ENCODE measurements at places on chromosomes 4 and X.

GRCh38 chr4:20662851-20663250, 37.4 kb upstream of the PACRGL start:
- no peak for DNase-seq

GRCh38 chr4:80265571-80266252, 752 bp upstream of the FGF5 start:
- no peak for DNase-seq

DNA sequence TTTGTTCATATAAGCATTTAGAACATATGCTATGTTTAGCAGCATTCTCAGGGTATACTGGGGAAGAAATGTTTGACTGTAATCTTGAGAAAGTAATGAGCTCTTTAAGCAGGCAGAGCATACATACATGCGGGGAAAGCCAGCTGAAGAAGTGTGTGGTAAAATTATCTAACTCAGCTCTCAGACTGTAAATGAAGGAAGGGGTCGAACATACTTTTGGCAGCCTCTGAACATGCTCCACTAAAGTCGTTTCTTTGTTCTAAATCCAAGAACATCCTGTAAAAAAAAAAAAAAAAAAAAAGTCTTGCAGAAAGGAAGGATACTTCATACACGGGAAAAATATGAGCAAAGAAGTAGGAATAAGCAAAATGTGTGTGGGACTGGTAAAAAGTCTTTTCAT, 224.8 kb downstream of the GRID2 start:
- DNase-seq = no peak

- DNase-seq = no peak
These were observed 106.9 kb upstream of the NDP start for GRCh38 chrX:44080083-44080482.

- DNase-seq = no peak
These were observed 334.6 kb downstream of the PCDH10 start for GRCh38 chr4:133483600-133484246.

GRCh38 chr4:109989044-109989443, 76.4 kb downstream of the EGF start:
- no peak for DNase-seq

DNA sequence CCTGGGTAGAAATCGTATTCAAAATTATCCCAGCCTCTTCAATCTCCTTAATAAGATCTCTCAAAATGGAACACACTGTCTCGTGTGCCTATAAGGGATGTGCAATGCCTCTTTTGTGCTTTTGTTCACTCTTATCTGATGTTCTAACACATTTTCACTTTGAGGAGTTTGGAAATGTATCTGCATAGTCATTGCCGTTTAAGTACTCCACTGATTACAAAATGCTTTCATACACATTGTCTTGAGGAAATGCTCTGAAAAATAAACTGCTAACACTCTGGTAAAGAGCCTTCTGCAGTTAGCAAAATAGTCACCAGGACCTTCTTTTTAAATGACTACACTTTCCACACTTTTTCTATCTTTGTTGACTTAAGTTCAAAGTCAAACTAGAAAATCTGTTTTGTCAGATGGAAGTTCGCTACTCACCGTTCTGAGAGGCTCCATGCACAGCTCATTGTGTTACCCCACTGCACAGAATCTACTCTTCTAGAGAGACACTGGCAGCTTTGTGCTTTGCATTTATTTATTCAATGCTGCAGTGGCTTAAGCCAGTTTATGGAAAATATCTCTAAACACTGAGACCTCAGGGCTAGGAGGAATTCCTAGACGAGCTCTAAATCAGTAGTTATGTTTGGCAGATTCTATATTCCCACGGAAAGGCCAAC, 159.0 kb downstream of the CHIC2 start:
- no peak for DNase-seq

DNA sequence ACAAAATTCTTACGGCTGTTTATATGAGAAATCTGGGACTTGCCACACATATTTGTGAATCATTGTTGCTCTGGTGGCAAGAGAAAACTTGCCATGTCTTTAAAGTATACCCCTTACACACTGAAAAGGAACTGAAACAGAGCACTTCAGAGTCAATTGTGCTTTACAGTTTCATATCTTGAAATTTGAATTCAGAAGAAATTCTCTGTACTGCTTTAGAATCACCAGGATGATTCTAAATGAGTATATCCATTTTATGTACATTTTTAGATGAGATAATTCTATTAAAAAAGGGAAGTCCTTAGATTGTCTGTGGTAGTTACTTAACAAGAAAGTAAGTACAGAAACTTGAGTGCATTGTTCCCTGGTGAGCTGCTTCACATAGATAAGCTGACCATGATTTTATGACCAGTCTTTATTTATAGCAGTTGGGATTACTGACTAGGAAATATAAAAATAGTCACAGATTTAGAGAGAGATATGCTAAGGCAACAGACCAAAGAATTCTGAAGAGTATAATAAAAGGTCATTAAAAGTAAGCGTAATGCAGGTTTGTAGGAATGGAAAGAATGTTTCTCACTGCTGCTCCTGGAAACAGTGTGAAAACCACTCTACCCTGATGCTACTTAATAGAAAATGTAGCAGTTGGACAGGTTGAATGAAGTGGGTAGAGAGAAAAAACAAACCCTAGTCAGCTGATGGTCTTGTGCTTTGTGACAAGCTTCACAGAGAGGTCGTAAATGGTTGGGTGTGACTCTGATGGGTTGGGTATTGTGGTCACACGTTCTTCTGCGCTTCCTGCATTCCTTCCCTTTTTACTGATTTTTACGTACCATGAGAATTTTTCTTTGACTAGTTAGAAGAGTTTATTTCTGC, 41.0 kb downstream of the FNIP2 start:
- DNase-seq = no peak

DNA sequence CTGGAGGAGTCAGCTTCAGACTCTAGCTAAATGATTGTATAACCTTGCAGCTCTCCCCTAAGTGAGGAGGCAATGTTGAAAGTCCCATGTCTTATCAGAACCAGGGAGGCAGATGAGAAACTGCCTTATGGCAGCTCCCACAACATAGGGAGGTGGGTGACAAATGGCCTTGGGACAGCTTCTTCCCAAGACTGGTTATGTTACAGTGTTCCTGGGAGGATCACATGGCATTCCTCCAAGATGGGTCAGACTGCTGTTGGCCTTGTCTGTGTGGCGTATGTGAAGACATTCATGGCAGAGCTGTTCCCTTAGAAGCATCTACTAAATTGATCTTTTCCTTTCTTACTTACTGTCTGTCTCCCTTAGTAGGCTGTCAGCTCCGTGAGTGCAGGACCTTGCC, 42.0 kb downstream of the HPRT1 start:
- DNase-seq = no peak

- DNase-seq = no peak
These were observed 37.0 kb upstream of the TACR3 start for GRCh38 chr4:103756741-103757140.

DNA sequence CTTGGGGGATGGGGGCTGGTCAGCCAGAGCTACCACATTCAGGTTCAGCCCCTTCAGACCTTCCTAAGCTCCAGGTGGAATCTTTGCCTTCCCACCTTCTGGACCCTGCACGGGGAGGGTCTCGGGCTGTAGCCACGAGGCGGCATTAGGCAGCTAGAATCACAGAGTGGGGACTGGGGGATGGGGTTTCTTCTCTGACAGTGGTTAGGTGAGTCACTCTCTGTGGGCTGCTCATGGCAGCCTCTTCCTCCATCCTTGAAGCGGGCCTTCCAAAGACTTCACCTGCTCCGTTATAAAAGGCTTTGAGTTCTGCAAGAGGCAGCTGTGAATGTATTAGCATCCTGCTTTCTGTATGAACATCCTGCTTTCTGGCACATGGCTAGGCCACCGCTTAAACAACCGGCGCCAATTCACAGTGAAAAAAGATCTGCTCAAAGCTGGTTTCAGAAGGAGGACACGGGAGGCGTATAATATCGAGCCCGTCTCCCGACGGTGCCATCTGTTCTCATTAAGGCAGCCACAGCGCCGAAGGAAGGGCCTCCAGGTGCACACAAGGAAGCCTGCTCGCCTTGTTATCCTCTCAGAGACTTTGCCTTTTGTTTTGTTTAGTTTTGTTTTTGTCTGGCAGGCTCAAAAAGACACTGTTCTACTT, 74.3 kb upstream of the IGFBP7 start:
- no peak for DNase-seq

- DNase-seq = no peak
These were observed 442.6 kb upstream of the GALNT7 start for GRCh38 chr4:172726001-172726423.

DNA sequence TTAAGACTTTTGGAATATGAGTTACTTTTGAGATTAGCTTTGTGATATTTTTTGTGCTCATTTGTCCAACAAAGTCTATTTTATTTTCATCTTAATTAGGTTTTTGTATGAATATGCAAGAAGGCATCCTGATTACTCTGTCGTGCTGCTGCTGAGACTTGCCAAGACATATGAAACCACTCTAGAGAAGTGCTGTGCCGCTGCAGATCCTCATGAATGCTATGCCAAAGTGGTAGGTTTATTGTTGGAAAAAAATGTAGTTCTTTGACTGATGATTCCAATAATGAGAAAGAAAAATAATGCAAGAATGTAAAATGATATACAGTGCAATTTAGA, 10.8 kb downstream of the ALB start:
- DNase-seq = no peak

DNA sequence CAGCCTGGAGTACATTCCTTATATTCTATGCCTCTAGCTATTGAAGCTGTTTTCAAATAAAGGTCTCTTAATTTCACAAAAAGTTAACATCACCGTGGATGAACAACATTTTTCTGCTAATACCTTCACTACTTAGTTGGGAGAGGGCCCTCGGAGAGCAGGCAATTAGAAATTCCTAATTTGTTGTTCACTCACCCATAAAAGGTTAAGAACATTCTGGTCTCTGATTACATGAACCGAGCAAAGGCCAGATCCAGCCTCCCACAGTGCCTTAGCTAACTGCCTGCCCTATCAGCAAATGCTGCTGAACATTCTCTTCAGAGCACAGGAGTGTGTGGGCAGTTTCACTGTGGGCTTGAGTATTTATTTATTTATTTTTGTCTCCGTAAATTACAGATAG, 36.0 kb upstream of the TTC29 start:
- DNase-seq = no peak

DNA sequence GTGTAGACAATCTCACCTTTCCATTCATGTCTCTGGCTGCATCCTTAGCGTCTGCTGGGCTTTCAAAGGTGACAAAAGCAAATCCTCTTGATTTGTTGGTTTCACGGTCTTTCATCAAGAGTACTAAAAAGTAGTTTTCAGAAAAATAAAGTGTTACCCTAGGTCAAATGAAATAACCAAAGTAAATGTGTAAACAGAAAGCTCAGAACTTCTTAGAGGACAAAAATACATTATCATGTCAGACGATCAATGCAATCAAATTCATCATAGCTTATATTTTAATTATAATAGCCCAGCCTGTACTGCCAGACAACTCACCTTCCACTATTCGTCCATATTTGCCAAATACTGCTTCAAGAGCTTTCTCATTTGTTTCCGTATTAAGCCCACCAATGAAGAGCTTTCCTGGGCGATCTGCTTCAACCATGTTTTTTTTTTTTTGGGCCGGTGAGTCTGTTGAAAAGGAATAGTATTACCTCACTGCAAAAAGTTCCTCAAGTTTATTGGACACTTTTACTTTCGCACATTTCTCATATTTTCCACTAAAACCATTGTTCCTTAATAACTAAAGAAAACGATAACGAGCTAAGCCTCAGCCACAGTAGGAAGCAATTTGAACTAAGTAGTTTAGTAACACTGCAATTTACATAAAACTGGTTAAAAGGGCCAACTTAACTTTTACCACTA, 1.4 kb downstream of the RBMX start:
- no peak for DNase-seq

DNA sequence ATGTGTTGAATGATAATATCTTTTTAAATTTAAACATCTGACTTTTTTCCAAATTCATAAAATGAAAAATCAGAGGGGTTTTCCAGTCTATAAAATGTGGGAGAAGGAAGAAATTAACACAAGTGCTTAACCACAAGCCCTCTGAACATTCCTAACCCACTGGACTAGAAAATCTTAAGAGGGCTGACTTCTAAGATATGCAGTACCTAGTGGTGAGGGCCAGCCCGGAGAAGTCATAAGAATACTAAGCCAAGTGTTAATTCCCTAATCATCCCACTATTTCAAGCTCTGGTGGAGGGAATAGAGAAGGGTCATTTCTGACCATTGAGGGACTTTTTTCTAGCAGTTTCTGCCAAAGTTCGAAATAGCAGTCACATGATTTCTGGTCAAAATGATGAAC, 86.9 kb upstream of the NEIL3 start:
- no peak for DNase-seq

DNA sequence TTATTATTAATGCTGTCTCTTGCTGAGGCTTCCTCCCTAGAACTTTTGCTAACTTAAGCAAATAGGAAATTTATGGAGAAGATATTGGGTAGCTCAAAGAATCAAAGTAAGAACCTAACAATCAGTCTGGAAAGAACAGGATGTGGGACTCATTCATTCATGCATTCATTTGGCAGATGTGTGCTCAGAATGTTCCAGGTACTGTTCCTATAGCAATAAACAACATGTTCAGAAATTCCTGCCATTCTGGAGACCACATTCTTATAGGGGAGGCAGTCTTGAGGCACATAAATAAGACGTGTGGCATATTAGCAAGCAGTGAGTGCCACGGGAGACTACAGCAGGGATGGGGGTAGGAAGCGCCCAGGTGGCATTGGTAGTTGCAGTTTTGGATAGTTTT, 5.0 kb downstream of the GRK4 start:
- no peak for DNase-seq

DNA sequence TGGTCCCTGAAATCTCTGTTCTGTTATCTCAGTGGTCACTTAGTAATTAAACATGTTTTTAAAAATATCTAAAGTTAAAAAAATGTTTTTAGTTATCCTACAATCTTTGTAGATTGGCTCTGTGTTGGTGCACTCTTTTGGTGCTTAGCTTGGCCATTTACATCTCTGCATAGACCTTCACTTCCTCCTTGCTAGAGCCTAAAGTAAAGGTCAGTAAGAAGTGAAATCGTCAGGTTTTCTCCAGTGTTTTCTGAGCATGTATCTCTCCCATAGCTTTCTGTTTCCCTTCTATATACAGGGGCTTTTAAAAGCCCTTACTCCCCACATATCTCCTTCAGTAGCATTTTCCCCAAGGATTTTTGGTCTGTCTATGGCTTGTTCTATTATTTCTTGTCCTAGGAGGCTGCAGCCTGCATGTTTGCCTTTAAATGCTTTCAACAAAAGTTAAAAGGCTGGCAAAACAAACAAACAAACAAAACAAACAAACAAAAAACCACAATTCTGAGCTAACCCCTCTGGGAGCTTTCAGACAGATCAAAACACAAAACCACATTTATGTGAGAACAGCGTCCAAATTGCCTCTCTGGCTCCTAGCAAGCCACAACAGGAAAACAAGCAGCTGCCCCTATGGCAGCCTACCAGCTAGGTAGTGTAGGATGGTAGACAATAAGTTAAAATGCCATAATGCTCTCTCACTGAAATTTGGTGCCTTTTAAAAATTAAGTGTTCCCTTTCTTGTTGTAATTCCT, 27.3 kb upstream of the GPRASP2 start:
- DNase-seq = no peak
